ENCODE measurements at places on chromosomes 7 and 10.

- no peaks in the 10 kb centered on the region for H3K4me1 ChIP-seq
- H3K27me3 ChIP-seq, result no peaks in the 10 kb centered on the region
- DNase-seq, result no peak
- H3K36me3 ChIP-seq, result no peaks in the 10 kb centered on the region
- no peak overlapping the region for H3K27ac ChIP-seq
Observed at GRCh38 chr7:30247541-30248401, 36.6 kb upstream of the ZNRF2 start.

DNA sequence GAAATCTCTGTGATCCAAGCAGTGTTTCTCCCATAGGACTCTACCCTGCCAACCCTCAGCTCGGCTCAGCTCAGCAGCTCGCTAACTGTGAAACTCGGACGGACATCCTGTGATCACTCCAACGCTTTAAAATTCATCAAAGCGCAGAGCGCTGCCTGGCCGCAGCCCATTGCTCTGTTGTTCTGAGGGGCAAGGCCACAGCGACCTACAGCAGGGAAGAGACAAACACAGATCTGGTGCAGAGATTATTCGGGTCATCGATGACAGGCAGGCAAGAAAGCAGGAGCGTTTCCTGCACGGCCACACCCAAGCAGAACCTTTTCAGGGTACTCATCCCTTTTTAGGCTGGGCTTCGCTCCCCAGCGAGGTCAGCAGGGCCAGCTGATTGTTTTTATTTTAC is 72.1 kb downstream of the INSIG1 start:
- no peak overlapping the region for H3K4me3 ChIP-seq
- H3K4me1 ChIP-seq, result no peaks in the 10 kb centered on the region

DNA sequence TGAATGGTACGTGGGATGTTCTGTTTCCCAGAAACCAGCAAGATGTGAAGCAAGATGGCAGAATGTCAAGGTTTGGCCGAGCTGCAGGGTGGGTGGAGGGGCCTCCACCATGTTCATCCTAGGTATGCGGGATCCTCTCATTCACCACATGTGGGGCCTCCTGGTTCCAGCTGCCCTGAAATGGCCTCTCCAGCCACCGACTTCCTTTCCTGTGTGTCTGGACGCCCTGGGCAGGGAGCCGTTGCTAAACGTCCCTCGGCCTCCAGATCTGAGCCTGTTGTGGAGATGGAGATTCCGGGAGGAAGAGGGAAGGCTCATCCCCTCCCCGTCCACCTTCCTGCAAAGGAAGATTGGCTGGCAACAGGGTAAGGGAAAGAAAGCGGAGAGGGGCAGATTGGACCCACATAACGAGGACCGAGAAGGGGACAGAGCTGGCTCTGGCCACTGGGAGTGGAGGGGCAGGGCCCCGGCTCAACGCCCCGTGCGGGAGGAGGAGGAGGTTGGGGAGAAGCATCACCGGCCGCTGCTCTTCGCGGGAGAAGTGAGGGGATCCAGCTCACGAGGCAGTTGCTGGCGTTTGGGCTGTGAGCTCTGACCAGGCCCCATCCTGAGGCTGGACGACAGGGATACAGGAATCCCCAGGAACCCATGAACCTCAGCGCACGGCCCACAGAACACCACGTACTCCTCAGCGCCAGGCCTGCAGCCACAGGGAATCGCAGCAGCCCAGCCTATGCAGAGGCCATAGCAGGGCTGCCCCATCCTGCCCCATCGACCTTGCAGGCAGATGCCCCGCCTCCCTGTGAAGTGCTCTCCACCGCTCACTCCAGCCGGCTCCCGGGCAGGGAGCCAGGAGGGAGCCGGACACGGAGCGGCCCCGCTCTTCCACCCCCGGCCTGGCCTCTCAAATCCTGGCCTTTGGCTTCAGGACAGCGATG is 98.3 kb downstream of the FOXL3 start:
- H3K36me3 ChIP-seq, result no peaks in the 10 kb centered on the region
- H3K27me3 ChIP-seq, result no peaks in the 10 kb centered on the region
- H3K27ac ChIP-seq, result no peak overlapping the region
- no peak overlapping the region for H3K4me3 ChIP-seq
- DNase-seq, result no peak

DNA sequence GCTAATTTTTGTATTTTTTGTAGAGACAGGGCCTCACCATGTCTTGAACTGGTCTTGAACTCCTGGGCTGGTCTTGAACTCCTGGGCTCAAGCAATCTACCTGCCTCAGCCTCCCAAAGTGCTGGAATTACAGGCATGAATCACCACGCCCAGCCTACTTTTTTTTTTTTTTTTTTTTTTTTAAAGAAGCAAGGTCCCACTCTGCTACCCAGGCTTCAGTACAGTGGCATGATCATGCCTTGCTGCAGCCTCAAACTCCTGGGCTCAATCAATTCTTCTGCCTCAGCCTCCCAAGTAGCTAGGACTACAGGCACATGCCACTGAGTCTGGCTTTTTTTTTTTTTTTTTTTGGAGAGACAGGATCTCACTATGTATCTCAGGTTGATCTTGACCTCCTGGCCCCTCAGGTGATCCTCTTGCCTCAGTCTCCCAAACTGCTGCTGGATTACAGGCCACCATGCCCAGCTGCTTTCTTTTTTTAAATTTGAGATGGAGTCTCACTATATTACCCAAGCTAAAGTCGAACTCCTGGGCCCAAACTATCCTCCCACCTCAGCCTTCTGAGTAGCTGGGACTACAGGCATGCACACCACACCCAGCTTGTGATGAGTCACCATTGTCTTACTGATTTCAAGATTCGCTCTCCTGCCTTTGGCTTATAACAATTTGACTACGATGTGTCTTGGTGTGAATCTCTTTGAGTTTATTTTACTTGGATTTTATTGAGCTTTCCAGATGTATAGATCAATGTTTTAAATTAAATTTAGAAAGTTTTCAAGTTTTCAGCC is 9.0 kb downstream of the RPEL1 start:
- no peaks in the 10 kb centered on the region for H3K36me3 ChIP-seq
- no peak overlapping the region for H3K4me3 ChIP-seq
- no peaks in the 10 kb centered on the region for H3K27me3 ChIP-seq
- no peak for DNase-seq
- no peaks in the 10 kb centered on the region for H3K4me1 ChIP-seq
- H3K27ac ChIP-seq, result no peak overlapping the region

DNA sequence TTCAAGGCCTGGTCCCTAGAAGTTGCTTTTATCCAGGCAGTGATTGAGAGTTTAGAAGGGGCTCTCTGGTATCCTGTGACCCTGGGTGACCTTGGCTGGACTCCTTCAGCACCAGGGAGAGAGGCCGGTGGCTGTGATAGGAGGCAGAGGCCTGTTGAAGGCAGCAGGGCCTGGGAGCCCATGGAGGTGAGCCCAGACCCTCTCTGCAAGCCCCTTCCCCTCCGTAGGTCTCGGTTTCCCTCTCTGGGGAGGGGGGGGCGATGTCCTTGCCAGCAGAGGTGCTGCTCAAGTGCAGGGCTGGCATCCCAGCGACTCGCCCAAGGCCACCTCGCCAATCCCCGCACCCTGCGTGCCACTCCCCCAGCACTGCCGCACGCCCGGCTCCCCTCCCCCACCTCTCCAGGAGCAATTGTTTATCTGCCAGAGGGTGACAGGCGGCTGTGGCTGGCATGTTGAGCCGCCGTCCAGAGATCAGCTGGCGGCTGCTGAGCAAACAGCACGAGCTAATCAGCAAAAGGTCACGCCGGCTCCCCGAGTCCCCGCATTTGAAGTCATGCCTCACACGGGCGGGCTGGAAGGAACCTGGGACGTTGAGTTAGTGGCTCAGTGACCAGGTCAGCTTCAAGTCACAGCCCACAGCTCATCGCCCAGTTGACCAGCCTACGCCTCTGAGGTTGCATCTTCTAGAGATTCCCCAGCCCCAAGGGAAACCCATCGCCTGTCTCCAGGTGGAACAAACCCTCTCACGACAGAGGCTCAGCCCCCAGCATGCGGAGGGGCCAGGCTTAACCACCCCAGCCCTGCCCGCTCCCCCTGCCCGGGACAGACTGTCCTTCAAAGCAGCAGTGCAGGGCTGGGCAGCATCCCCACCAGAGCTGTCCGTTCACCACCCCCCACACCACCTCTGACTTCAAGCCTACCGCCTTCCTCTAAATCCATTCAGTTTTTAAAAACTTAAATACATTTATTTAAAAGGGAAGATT is 43.7 kb downstream of the ELFN1 start:
- no peak overlapping the region for H3K4me3 ChIP-seq
- no peak for DNase-seq
- no peak overlapping the region for H3K27ac ChIP-seq
- H3K4me1 ChIP-seq, result no peaks in the 10 kb centered on the region

DNA sequence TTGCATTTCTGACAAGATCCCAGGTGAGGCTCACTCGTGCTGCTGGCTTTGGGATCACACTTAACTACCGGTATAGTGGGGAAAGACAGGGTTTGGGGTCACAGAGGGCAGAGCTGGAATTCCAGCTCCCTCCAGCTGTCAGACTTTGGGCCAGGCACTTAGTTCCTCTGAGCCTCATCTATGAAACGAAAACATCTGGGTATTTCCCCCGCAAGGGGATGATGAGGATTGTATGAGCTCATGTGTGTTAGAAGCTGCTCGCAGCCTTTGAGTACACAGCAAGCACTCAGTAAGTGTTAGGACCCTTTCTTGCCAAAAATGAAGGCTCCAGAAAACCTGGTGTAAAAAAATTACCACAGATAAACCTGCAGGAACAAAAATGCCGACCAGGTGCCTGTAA is 66.1 kb downstream of the PRPF18 start:
- H3K27me3 ChIP-seq, result no peaks in the 10 kb centered on the region
- no peak overlapping the region for H3K27ac ChIP-seq
- no peak for DNase-seq
- H3K4me3 ChIP-seq, result no peak overlapping the region
- peaks cover 5% of the 10 kb centered on the region for H3K36me3 ChIP-seq

DNA sequence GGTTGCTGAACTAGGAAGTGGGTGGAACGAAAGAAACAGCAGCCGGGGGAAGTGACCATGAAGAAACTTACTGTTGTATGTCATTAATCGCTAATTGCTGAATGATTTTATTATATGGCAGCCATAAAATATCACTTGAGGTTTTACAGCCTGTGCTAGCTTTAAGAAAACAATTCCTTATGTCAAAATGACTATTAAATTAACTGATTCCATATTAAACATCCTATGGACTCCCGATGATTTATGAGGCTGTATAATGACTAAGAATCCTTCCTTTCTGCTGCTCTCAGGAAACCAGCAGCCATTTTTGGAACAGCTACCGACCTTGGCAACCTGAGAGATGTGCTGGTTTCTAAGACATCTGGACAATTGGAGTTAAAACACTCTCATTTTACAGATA is 421.9 kb downstream of the SORCS3 start:
- no peak for DNase-seq
- H3K36me3 ChIP-seq, result no peaks in the 10 kb centered on the region
- no peaks in the 10 kb centered on the region for H3K4me1 ChIP-seq
- H3K27me3 ChIP-seq, result no peaks in the 10 kb centered on the region
- no peak overlapping the region for H3K27ac ChIP-seq
- H3K4me3 ChIP-seq, result no peak overlapping the region

- DNase-seq, result peak; percentile 86
- H3K4me3 ChIP-seq, result peak overlapping the region; percentile 62
- H3K27ac ChIP-seq, result peak overlapping the region; percentile 84
- H3K36me3 ChIP-seq, result no peaks in the 10 kb centered on the region
Observed at GRCh38 chr7:87220026-87220733, 648 bp upstream of the TMEM243 start.

- peak overlapping the region; percentile 1 for H3K27ac ChIP-seq
- no peak overlapping the region for H3K4me3 ChIP-seq
- no peak for DNase-seq
- no peaks in the 10 kb centered on the region for H3K27me3 ChIP-seq
- no peaks in the 10 kb centered on the region for H3K36me3 ChIP-seq
- no peaks in the 10 kb centered on the region for H3K4me1 ChIP-seq
Observed at GRCh38 chr7:28018446-28018845, 162.1 kb downstream of the JAZF1 start.

DNA sequence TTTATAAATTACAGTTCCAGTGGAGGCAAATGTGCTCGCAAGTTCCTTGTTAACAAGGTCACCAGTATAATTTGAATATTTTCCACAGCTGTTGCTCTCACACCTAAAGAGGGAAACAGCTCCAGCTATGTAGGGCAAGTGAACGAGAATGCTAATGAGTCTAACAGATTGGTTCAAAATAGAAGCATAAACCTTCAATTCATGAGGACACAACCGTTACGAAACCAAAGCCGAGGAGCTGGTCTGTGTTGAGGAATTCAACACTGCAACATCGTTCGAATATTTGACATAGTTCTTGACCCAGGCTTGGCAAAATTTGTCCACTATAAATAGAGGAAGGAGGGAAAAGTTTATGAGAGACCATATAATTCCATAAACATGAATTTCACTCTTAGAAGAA is 161.3 kb downstream of the KLF6 start:
- no peaks in the 10 kb centered on the region for H3K36me3 ChIP-seq
- no peak for DNase-seq
- no peaks in the 10 kb centered on the region for H3K4me1 ChIP-seq
- no peak overlapping the region for H3K4me3 ChIP-seq

GRCh38 chr10:101007915-101008822 is 8.6 kb downstream of the LZTS2 start:
- no peaks in the 10 kb centered on the region for H3K4me1 ChIP-seq
- H3K27me3 ChIP-seq, result no peaks in the 10 kb centered on the region
- H3K27ac ChIP-seq, result no peak overlapping the region
- no peak for DNase-seq

- no peaks in the 10 kb centered on the region for H3K36me3 ChIP-seq
- no peak overlapping the region for H3K4me3 ChIP-seq
- H3K27me3 ChIP-seq, result no peaks in the 10 kb centered on the region
- H3K27ac ChIP-seq, result no peak overlapping the region
- no peaks in the 10 kb centered on the region for H3K4me1 ChIP-seq
Observed at GRCh38 chr10:52376694-52377354, 62.7 kb downstream of the DKK1 start.

- no peak overlapping the region for H3K27ac ChIP-seq
- H3K36me3 ChIP-seq, result no peaks in the 10 kb centered on the region
- H3K4me3 ChIP-seq, result no peak overlapping the region
- no peaks in the 10 kb centered on the region for H3K4me1 ChIP-seq
Observed at GRCh38 chr10:60032723-60033122, 126.4 kb upstream of the CCDC6 start.

Data from prostate gland (tissue), 2 donors.